Endodermal cell (in vitro differentiated cells): ENCODE measurements at places on chromosomes 12 and 14. TPM values are rescaled to one million over a fixed set of nuclear protein-coding genes. Genes with fewer than 3 reads are reported as not detected.

DEGS2 gene
- total RNA-seq: 0.18 TPM in 1 of 2 replicates, not detected in the other

REP15 gene
- total RNA-seq: 0.68 to 2.4 TPM (median 2.2 TPM) in 3 replicates

CLEC4C gene
- not detected in 2 replicates for total RNA-seq

SDSL gene
- 5.0 to 5.8 TPM (median 5.7 TPM) in 3 replicates for total RNA-seq

KLRG1 gene
- 0.89 to 3.1 TPM (median 1.7 TPM) in 3 replicates for total RNA-seq
